Right ventricle myocardium superior (tissue), 1 donor: ENCODE measurements at places on chromosomes 7 and 10.

GRCh38 chr7:18116661-18117060 lies 89.0 kb upstream of the PRPS1L1 start:
- DNase-seq, result no peak

- DNase-seq, result no peak
Observed at GRCh38 chr10:48554656-48555055, 50.2 kb downstream of the ARHGAP22 start.

- DNase-seq, result no peak
Observed at GRCh38 chr10:89887830-89888229, 186.4 kb downstream of the KIF20B start.

DNA sequence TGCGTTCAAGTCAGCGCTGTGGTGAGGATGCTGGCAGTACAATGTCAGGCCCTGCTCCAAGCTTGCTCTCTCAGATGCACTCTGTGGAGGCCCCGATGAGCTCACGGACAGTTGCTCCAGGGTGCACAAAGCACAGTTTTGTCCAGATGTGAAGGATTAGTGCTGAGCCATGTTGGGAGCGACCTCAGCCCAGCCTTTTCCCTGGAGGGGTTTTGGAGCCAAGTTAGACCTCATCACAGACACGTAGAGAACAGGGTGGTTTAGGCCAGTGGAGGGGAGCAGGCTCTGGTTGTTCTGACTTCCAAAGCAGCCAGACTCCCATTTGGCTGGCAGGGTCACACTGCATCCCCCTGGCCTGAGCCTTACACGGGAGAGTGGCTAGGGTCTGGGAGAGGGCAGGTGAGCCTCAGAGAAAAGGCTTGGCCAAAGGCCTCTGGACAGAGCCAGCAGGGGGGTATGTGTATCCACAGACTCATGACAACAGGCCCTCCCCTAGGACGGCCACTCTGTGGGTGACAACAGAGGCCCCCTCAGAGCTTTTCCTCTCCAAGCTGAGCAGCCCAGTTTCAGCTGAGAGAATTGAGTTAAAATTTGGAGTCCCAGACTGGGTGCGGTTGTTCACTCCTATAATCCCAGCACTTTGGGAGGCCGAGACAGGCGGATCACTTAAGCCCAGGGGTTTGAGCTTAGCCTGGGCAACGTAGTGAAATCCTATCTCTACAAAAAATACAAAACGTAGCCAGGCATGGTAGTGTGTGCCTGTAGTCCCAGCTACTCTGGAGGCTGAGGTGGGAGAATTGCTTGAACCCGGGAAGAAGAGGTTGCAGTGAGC lies 4.7 kb downstream of the PLAC9 start:
- peak; percentile 86 for DNase-seq

GRCh38 chr10:120749856-120750566 lies 101.2 kb upstream of the WDR11 start:
- no peak for DNase-seq

GRCh38 chr7:157432541-157432956 lies 95.7 kb downstream of the DNAJB6 start:
- peak; percentile 47 for DNase-seq

GRCh38 chr10:47418321-47418720 lies 34.2 kb upstream of the ZNF488 start:
- DNase-seq, result no peak
